CD4-positive, alpha-beta memory T cell (primary cell): ENCODE measurements at places on chromosomes 13 and 19. TPM values are rescaled to one million over a fixed set of nuclear protein-coding genes. Genes with fewer than 3 reads are reported as not detected.

LAIR2 gene
- 0.97 TPM for total RNA-seq

DACH1 gene
- not detected for total RNA-seq

PCP2 gene
- 6.4 TPM for total RNA-seq

ITGBL1 gene
- total RNA-seq, result not detected

CYP2F1 gene
- total RNA-seq, result not detected

KIR3DL1 gene
- not detected for total RNA-seq

FFAR3 gene
- not detected for total RNA-seq

RGL3 gene
- total RNA-seq, result not detected

PLIN5 gene
- total RNA-seq, result 2.2 TPM

ZNF878 gene
- not detected for total RNA-seq

PSG3 gene
- total RNA-seq, result not detected

PSG6 gene
- not detected for total RNA-seq

MYO16 gene
- 14.9 TPM for total RNA-seq

PROSER3 gene
- 45.1 TPM for total RNA-seq

CEACAM19 gene
- 1.3 TPM for total RNA-seq

KLK4 gene
- not detected for total RNA-seq

TEKTIP1 gene
- 10.6 TPM for total RNA-seq

REEP6 gene
- total RNA-seq, result 2.9 TPM

BEST2 gene
- not detected for total RNA-seq

SLC5A5 gene
- total RNA-seq, result 2.6 TPM

ATXN8OS gene
- not detected for total RNA-seq

GGACT gene
- total RNA-seq, result 6.7 TPM

RFPL4A gene
- total RNA-seq, result not detected

DNAAF3 gene
- total RNA-seq, result not detected
